Cardiac fibroblast (primary cell): ENCODE measurements at places on chromosomes 16 and 17.

GRCh38 chr17:58172369-58173071 lies 5.7 kb downstream of the OR4D2 start:
- peak; percentile 15 for DNase-seq

- DNase-seq = no peak
Measured at GRCh38 chr16:56530872-56531271, 11.0 kb upstream of the BBS2 start.

DNA sequence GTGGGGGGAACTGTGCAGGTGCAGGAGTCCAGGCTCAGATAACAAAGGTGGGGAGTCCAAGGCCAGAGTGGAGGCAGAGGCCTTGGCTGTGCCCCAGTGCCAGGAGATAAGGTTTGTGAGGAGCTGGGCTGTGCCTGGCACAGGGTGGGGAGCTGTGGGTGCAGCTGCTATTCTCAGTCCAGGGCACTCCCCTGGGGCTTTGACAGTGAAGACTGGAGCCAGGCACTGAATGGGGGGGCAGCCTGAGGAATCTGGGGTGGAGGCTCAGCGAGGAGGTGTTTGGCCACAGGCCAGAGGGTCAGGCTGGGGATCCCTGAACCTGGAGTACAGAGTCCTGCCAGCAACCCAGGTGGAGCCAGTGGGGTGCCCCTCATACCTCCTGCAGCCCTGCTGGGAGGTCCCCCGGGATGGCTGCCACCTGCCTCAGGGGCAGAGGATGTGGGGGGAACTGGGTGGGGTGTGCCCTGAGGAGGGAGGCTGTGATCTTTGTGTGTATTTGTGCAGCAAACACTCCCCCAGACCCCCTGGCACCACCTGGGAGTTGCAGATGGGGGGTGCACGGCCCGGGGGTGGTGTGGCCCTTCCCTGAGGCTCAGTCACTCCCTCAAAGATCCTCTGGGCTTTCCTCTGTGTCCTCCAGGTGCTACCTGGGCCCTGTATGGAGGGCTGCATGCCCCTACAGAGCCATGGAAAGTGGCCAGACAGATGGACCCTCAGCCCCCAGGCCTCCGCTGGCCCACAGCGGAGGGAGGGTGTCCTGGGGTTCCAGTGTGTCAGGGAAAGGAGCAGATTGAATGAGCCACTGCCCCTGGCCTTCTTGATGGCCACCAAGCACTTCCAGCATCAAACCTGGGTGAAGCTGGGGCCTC lies 44.5 kb upstream of the SMPD3 start:
- DNase-seq = no peak

DNA sequence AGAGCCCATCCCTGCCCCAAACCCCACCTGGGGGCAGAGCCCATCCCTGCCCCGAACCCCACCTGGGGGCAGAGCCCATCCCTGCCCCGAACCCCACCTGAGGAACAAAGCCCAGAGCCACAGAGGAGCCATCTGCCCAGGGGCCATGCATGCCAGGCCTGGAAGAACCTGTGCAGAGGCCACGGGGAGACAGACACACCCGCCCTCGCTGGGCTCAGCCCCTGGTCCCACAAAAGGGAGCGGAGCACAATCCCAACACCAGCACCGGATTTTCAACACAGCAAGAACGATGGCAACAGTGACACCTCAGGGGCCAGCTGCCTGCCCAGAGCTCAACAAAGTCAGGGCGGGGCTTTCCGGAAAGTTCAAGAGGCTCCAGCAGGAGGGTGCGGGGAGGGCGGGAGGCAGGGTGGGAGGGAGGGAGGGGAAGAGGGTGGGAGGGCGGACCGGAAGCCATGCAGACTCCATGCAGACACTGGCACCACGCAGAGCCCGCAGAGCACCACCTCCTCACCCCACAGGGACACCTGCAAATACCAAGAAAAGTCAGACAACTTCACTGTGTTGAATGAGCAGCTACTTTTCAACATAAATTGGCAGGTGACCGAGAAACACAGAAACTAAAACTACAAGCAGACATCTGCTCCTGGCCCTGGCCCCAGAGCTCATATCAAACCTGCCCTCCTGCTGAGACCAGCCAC lies 27.9 kb upstream of the C16orf95 start:
- peak; percentile 14 for DNase-seq

DNA sequence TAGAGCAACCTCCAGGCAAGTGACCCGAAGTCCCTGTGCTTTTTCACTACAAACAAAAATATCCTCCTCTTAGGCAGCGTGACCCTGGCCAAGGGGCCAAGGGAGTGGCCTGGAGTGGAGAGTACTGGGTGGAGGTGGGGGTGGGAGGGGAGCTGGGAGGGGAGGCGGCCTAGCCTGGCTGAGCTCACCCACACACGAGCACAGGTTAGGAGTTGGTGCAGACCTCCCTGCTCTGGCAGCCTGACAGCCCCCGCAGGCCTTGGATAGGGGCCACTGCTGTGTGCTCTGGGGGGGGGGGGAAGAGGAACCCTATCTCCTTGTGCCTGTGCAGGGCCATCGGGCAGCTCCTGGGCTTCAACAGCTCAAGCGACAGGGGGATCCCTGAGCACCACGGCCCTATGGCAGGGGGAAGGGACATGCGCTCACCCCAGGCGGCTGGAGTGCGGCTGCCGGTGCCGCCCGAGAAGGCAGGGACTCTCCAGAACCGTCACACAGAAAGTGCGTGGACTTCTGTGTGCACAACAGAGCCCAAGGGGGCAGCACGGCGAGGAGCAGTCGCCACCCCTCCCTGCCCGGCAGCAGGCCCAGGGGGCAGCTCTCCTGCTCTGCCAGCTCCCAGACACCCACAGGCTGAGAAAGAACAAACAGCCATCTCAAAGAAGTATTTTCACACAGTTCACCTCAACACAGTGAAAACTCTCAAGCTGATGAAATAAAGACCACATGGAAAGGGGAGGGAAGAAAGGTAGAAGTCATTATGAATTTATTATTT lies 13.3 kb downstream of the SLC16A3 start:
- DNase-seq = peak; percentile 61
